ENCODE measurements at places on chromosomes 5 and 9.
A peak's percentile ranks its signal among the peaks of the same experiment; 100 is the strongest.

DNA sequence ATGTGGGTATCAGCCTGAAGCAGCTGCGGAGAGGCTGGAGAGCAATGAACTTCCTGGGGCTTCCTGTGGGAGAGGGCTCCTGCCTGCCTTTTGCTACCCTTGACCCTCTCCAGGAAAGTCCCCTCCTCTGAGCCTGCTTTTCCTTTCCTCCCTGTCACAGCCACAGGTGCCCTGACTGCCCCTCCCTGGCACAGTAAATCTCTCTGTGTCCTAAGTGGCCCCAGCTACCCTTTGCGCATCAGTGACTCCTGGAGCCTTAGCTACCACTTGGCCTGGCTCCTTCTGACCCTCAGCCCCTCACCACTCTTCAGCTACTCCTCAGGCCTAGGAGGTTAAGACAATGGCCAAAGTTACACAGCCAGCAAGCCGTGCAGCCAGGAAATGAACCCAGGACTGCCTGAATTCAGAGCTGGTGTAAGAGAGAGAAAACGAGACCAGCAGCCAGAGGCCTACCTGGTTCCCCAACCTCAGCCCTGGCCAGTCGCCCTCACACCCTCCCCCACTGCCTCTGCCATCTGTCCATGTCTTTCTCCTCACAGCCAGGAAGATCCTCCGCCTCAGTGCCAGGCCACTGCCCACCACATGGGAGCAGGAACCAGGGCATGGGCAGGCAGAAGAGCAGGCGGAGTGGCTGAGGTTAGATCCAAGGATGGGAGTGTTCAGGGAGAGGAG is 18.6 kb downstream of the CNTFR start:
- DNase-seq: no peak

DNA sequence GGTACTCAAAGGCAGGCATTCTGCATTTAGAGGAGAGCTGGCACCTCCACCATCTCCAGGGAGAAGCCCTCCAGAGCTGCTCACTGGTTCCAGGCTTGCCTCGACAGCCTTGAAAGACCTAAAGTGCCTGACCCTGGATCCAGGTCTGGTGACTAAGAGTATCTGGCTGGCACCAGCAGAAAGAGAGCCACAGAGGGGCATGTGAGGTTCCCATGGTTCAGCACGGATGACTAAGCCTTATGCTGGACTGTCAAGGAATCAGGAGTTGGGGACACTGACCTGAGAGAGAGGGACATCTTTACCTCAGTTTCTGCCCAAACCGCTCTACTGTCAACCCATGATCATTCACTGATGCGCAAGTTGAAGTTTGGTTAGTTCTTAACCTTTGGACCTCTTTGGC is 3.0 kb downstream of the ACTL7A start:
- no peak for DNase-seq

DNA sequence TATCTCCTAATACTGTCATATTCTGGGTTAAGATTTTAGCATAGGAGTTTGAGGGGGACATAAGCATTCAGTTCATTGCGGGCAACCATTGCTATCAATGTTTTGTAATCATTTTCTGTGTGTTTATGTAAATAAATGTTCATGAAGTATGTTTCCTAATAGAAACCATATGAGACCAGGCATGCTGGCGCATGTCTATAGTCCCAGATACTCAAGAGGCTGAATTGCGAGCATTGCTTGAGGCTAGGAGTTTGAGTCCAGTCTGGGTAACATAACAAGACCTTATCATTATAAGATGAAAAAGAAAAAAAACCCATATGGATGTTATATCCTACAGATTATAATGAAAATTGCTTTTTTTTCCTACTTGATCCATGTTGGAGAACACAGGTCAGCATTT is 91.2 kb downstream of the F2RL2 start:
- DNase-seq: no peak

DNA sequence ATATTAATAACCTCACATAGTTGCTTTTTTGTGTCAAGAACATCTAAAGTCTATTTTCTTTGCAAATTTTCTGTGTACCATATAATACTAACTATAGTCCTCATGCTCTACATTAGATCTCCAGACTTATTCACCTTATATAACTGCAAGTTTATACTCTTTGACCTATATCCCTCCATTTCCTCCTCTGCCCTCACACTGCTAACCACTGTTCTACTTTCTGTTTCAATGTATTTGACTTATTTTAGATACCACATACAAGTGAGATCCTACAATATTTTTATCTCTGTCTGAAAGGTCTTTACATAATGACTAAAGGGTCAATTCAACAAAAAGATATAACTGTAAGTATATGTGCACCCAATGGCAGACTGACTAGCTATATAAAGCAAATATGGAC is 789.7 kb upstream of the ZNF608 start:
- DNase-seq: no peak

GRCh38 chr5:9654886-9655285 is 24.7 kb upstream of the TAS2R1 start:
- no peak for DNase-seq

GRCh38 chr5:141605523-141606277 is 13.1 kb downstream of the DIAPH1 start:
- peak; percentile 30 for DNase-seq

- DNase-seq: no peak
Observed at GRCh38 chr9:4182831-4183230, 117.0 kb downstream of the GLIS3 start.

- DNase-seq: no peak
Observed at GRCh38 chr9:91150998-91151717, 210.6 kb downstream of the AUH start.
